ENCODE measurements at places on chromosomes 12 and 14.

- DNase-seq: no peak
Observed at GRCh38 chr12:103673891-103674375, 86.9 kb downstream of the STAB2 start.

- no peak for DNase-seq
Observed at GRCh38 chr12:2248901-2249381, 196.2 kb downstream of the CACNA1C start.

DNA sequence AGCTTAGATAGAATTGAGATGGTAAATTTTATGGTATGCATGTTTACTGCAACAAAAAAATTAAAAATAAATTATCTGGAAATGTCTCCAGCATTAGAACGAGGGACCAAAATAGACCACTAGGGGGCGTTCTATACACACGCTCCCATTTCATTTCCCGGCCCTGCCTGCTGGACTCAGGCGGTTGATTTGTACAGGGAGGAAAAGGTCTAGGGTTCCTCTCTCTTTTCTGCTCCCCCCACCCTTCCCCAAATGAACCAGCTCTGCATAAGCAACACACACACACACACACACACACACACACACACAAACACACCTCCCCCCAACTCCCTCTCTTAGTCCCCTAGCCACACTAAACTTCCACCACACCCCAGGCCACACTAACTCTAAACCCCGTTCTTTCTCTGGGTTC is 7.8 kb upstream of the DTX1 start:
- DNase-seq: peak; percentile 81

- no peak for DNase-seq
Observed at GRCh38 chr12:52647601-52648000, 4.4 kb downstream of the KRT2 start.

- DNase-seq: peak; percentile 15
Observed at GRCh38 chr12:42568952-42569915, 20.3 kb downstream of the PRICKLE1 start.

GRCh38 chr12:92021666-92022035 is 124.0 kb downstream of the BTG1 start:
- DNase-seq: no peak

GRCh38 chr14:20204721-20205120 is 14.0 kb downstream of the OR11G2 start:
- no peak for DNase-seq

- no peak for DNase-seq
Observed at GRCh38 chr12:88111074-88111652, 30.7 kb downstream of the CEP290 start.

DNA sequence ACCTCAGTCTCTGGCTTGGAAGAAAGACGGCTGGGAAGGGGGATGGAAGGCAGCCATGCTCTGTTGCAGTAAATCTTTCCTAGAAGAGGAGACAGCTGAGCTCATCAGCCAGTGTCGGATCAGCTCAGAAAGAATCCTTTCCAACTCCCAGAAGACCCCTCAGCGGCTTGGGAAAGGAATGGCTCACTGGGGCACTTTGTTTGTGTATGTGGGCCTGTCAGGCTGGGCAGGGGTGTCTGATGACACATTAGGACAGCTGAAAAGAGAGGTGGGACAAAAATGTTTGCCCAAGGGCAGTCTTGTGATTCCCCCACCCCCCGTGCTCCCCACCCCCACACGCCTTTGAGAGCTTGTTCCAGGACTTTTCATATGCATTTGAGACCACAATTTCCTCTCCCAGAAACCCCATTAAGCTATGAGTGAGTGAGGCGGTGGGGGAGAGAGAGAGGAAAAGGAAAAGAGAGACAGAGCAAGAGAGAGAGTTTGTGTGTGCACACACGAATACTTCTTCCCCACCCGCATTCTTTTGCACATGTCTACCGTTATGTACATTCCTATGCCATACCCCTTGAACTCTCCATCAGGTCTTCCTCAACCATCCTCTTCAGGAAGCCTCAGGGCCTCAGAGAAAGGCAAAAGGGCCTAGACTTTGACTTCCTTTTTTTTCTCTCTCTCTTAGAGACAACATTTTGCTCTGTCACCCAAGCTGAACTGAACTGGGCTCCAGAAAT is 198.9 kb downstream of the ZFP36L1 start:
- DNase-seq: no peak

DNA sequence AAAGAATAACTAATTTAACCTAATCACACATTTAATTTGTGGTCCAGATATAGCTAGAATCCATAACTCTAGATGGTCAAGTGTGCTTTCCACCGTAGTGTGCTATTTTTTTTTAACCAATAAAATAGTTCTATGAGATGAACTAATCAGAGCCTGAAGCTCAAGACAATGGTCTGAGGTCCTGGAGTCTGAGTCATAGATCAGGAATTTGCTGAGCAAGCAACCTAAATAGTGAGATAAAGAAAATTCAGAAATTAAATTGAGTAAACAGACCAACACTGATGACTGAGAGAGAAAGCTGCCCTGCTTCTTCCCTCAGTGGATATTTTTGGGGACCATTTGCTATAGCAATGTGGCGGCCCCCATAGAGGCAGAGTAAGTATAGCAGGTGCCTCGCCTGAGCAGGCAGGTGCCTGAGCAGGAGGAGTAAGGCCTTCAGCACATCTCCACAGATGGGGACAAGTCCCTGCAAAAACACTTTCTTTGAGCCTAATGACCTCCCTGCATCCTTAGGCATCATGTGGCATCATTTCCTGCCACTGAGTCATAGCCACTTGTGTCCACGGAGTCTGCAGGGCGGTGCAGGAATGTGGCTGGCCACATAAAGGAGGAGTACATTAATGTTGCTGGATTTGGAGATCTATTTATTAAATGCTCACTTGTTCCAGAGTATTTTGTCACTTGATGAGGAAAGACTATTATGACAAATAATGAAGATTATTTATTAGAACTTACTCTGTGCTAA is 13.9 kb upstream of the CLEC4E start:
- DNase-seq: no peak

GRCh38 chr12:88763536-88764100 is 183.3 kb upstream of the KITLG start:
- no peak for DNase-seq

- no peak for DNase-seq
Observed at GRCh38 chr14:50805396-50805795, 25.6 kb downstream of the NIN start.

DNA sequence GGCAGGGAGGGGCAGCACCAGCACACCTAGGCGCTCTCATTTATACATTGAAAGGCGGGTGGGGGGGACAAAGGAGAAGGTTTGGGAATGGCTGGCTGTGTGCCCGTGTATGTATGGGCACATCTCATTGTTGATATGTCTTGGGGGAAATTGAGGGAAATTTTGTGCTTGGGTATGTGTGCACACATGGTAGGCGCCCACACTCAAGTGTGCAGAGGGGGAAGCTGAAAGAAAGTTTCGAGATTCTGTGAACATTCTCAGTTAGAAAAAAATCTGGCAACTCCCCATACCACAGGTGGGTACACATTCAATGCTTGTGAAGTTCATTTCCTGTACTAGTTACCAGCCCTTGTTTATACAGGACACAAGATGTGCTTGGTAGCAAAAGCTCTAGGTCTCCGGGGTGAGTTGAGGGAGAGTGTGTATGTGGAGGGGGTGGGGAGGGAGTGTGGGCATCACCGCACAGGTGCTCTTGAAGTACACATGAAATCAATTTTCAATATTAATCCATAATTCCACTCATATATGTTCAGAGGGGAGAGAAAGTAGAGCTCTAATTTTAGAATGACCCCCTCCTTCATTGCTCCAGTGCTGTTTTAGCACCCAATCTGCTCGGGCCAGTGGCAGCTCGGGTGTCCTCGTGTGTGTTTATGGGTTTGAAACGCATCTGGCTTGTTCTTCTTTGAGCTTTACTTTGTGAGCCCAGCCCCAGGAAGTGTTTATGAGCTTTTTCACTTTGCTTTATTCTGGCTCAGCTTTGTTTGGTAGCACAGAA is 286.0 kb downstream of the ZFP36L1 start:
- DNase-seq: peak; percentile 26

DNA sequence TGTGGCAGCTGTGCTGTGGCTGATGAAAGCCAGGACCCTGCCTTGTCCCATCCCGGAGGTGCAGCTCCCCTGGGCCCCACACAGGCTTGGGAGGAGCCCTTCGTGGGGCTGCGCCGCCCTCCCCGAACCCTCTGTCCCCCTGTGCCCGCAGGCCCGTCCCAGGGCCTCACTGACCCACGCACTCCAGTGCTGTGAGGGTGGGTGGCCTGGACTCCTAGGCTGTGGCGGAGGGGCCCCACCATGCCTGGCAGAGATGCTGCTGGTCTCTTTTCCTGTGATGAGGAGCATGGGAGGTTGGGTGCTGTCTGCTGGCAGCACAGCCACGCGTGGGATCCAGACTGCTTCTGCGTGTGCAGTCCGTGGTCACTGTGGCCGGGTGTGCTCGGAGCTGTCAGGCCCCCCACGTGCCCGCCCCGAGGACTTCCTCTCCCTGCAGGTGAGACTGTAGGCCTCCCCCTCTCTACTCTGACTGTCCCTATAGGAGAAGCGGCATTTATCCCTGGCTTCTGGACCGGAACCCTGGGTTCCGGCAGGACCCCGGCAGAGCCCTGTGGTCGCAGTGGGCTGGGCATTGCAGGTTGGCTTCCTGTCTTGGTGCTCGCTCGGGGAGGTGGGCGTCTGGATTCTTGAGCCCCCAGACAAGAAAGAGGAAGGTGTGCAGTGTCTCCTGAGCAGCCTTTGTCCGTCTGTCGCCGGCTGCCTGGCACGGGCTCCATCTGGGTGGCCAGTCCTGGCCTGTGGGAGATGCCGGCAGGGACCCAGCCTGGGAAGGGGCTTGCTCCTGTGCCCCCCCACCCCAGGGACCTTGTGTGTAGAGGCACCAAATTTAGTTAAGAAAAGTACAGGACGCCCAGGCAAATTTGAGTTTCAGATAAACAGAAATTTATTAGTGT is 2.3 kb downstream of the MTA1 start:
- no peak for DNase-seq

DNA sequence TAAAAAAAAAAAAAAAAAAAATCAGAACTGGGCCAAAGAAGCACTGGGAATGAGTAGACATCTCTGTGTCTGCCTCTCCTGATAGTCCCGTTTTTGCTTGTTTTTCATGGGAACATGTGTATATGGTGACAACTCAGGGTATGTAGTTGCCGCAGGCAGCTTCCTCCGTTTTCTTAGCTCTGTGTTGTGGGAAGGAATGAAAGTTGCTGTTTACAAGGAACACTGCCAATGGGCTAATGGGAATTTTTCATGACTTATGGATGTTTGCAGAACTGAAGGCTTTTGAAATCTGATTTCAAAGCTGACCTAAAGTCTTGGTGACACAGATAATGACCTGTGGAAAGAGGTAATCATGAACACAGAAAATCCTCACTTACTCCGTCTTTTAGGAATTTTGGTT is 146.4 kb upstream of the BTG1 start:
- no peak for DNase-seq

All from CD4-positive, alpha-beta T cell treated with Interferon alpha-2 for 1 hour (primary cell).